Osteoblast (primary cell): ENCODE measurements at places on chromosomes 16 and 17. TPM values are rescaled to one million over a fixed set of nuclear protein-coding genes. Genes with fewer than 3 reads are reported as not detected.

- H3K27me3 ChIP-seq = no peaks in the 10 kb centered on the region
- H3K36me3 ChIP-seq = no peaks in the 10 kb centered on the region
- peak overlapping the region; percentile 84 for H3K27ac ChIP-seq
- H3K4me3 ChIP-seq = no peak overlapping the region
- peaks cover 58% of the 10 kb centered on the region for H3K4me1 ChIP-seq
Measured at GRCh38 chr17:44543905-44544523, 13.3 kb upstream of the FZD2 start.

DNA sequence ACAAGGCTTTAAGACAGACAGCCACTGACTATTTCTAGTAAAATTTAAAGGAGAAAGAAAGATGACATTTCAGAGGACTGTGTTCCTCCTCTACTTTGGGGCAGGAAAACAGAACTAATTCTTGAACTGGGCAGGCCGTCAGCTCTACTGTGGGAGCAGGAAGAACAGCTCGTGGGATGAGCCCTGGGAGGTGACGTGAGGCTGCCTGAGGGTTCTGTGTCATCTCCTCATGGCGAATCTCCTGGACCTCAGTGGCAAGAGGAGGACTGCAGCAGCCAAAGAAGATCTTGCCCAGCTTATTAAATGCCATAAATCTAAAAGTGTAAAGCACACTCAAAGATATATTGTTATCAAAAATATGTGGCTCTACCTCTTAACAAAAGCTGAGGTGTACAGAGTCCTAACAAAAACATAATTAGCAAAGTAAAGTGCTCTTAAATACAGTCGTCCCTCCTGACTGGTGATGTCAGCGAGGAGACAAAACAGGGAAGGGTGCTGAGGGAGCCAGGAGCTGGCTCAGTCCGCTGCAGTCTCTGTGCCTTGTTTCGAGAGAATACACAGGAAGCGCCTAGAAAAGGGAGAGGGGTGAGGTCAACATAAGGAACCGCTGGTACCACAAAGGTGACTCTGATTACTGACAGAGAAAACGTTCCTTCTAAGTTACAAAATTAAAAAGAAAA lies 58.0 kb downstream of the CREBBP start:
- H3K36me3 ChIP-seq = peaks cover 6% of the 10 kb centered on the region
- H3K4me3 ChIP-seq = no peak overlapping the region
- H3K4me1 ChIP-seq = peaks cover 63% of the 10 kb centered on the region
- peak; percentile 66 for DNase-seq

Gene ANKRD40CL
- 0.36 TPM in 1 of 2 replicates, not detected in the other for total RNA-seq

- H3K27ac ChIP-seq = peak overlapping the region; percentile 53
- H3K27me3 ChIP-seq = no peaks in the 10 kb centered on the region
- peaks cover 31% of the 10 kb centered on the region for H3K4me1 ChIP-seq
- H3K36me3 ChIP-seq = no peaks in the 10 kb centered on the region
Measured at GRCh38 chr16:81560979-81561657, 116.5 kb downstream of the CMIP start.

Gene PRSS22
- not detected in 2 replicates for total RNA-seq

DNA sequence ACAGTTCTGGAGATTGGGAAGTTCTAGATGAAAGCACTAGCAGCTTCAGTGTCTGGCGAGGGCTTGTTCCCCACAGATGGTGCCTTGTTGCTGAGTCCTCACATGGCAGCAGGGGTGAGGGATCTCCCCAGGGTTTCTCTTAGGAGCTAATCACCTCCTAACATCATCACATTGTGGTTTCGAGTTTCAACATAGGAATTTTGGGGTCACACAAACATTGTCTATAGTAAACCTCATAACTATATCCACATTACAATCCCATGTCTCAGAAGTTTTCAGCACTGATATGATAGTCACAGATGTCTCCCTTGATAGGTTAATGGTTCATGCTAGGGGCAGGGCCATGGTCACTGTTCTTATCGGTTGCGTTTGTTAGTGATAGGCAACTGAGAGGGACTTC lies 13.8 kb downstream of the CLUAP1 start:
- H3K4me3 ChIP-seq = no peak overlapping the region
- H3K27me3 ChIP-seq = no peaks in the 10 kb centered on the region
- peak overlapping the region; percentile 40 for H3K27ac ChIP-seq

Gene CTRB1
- not detected in 2 replicates for total RNA-seq

DNA sequence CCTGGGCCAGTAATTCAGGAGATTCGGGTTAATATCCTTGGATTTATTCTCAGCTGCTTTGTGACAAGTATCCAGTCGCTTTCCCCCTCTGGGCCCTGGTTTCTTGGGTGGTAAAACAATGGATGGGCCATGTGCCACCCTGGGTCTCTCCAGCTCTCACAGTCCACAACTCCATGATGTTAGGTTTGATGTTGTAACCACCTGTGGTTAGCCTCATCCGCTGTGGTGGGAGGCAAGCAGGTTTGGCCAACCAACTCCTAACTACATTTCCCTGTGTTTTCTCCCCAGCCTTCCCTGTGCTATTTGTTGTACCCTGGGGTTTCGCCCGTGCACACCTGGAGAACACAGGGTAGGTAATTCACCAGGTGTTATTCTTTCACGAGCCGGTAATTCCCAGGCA lies 35.1 kb downstream of the GLP2R start:
- H3K36me3 ChIP-seq = no peaks in the 10 kb centered on the region
- DNase-seq = no peak
- no peaks in the 10 kb centered on the region for H3K4me1 ChIP-seq

GRCh38 chr17:29905086-29905878 lies 24.7 kb downstream of the SSH2 start:
- H3K36me3 ChIP-seq = no peaks in the 10 kb centered on the region
- no peak overlapping the region for H3K4me3 ChIP-seq
- DNase-seq = no peak
- H3K27ac ChIP-seq = no peak overlapping the region
- no peaks in the 10 kb centered on the region for H3K27me3 ChIP-seq
- no peaks in the 10 kb centered on the region for H3K4me1 ChIP-seq

GRCh38 chr17:28018439-28019070 lies 23.9 kb upstream of the NLK start:
- H3K4me3 ChIP-seq = no peak overlapping the region
- peak; percentile 5 for DNase-seq
- H3K27ac ChIP-seq = no peak overlapping the region
- no peaks in the 10 kb centered on the region for H3K27me3 ChIP-seq
- H3K36me3 ChIP-seq = no peaks in the 10 kb centered on the region
- no peaks in the 10 kb centered on the region for H3K4me1 ChIP-seq

GRCh38 chr17:574061-574460 lies 140.6 kb downstream of the VPS53 start:
- peaks cover 8% of the 10 kb centered on the region for H3K36me3 ChIP-seq
- no peaks in the 10 kb centered on the region for H3K27me3 ChIP-seq
- no peak overlapping the region for H3K27ac ChIP-seq
- DNase-seq = peak; percentile 31

Gene CD300LB
- not detected in 2 replicates for total RNA-seq

Gene FBXL16
- not detected in 2 replicates for total RNA-seq

DNA sequence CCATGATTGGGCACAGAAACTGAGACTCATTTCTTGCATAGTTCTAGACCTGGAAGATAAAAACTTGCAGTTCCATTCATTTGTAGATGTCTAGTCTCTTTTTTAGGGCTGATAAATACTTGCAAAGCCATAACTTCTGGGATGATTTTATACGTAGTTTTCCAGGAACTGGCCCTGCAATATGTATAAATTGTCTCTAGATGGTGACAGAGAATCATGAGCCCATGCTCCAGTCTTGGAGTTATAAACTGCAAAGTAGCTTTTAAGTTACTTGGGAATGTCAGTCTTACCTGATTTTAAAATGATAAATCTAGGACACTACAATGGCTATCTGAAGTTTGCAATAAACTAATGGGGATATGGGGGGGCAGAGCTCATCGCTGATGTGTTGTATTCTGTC lies 3.0 kb upstream of the ADAMTS18 start:
- peaks cover 46% of the 10 kb centered on the region for H3K27me3 ChIP-seq
- H3K27ac ChIP-seq = no peak overlapping the region
- no peak for DNase-seq

GRCh38 chr17:22265807-22266206 lies 573.5 kb downstream of the KCNJ18 start:
- DNase-seq = no peak
- no peak overlapping the region for H3K27ac ChIP-seq
- no peaks in the 10 kb centered on the region for H3K27me3 ChIP-seq
- H3K4me1 ChIP-seq = no peaks in the 10 kb centered on the region
- H3K4me3 ChIP-seq = no peak overlapping the region

DNA sequence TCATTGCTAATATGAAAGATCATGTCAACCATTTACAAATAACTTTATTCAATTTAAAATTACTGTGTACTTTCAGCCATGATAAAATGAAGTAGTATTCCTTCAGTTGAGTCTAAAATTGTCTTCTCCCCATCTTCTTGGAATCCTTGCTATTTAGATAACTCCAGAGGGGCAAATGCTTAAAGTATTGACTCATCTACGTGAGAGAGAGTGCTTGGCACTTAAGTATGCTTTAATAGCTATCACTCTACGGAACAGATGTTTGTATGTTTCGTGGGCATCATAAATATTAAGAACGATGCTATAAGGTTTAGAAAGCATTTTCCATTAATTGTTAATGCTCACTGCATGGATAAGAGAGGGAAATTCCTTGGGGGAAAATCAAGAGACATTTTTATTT lies 69.3 kb upstream of the MED13 start:
- DNase-seq = no peak
- no peak overlapping the region for H3K27ac ChIP-seq
- H3K27me3 ChIP-seq = peaks cover 18% of the 10 kb centered on the region
- H3K4me1 ChIP-seq = no peaks in the 10 kb centered on the region
- H3K4me3 ChIP-seq = no peak overlapping the region
- H3K36me3 ChIP-seq = no peaks in the 10 kb centered on the region

Gene KRT9
- total RNA-seq = not detected in 2 replicates

- H3K4me3 ChIP-seq = no peak overlapping the region
- H3K27me3 ChIP-seq = peaks cover 10% of the 10 kb centered on the region
- no peaks in the 10 kb centered on the region for H3K4me1 ChIP-seq
- no peak overlapping the region for H3K27ac ChIP-seq
- no peak for DNase-seq
Measured at GRCh38 chr17:79162012-79162963, 87.7 kb downstream of the ENGASE start.

DNA sequence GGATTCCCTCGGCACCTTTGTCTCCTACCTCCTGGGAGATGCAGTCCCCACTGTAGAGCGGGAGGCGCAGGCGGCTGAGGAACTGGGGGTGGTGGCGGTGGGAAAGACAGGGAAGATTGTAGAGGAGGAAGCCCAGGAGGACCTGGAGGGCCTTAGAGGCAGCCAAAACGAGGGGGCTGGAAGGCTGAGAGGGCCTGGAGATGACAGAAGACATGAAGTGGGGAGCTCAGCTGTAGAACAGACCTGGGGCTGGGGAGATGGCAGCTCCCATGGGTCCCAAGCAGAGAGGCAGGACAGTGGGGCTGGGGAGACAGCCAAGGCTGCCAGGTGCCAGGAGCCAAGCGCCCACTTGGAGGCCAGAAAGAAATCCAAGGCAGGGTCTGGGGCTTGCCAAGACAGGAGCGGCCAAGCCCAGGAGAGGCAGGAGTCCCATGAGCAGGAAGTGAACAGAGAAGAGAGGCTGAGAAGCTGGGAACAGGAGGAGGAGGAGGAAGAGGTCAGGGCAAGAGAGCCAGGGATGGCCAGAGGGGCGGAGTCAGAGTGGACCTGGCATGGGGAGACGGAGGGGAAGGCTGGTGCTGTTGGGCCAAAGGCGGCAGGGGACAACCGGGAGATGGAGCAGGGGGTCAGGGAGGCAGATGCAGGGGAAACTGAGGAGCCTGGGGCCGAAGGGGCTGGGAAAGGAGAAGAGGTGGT lies 803 bp downstream of the APOBR start:
- H3K4me1 ChIP-seq = peaks cover 8% of the 10 kb centered on the region
- H3K27ac ChIP-seq = no peak overlapping the region
- no peaks in the 10 kb centered on the region for H3K36me3 ChIP-seq
- peak; percentile 74 for DNase-seq
- H3K27me3 ChIP-seq = no peaks in the 10 kb centered on the region

- peak overlapping the region; percentile 85 for H3K27ac ChIP-seq
- H3K27me3 ChIP-seq = no peaks in the 10 kb centered on the region
- peak; percentile 89 for DNase-seq
- H3K36me3 ChIP-seq = peaks cover 92% of the 10 kb centered on the region
- H3K4me3 ChIP-seq = no peak overlapping the region
Measured at GRCh38 chr17:41894791-41895331, 23.9 kb downstream of the ACLY start.

DNA sequence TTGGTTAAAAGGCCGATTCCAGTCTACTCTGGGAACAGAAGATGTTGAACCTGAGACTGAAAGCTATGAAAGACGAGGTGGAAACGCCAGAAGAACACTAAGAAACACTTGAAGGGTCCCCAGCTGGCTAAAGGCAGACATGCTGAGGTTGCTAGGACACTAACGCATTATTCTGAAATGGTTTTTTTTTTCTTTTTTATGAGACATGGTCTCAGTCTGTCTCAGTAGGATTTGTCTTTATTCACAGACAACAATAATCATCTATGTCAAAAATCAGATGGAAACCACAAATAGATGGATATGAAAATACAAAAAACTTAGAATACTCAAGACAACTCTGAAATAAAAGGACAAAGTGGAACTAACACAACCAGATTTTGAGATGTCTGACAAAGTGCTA lies 35.0 kb upstream of the RASD1 start:
- H3K36me3 ChIP-seq = no peaks in the 10 kb centered on the region
- H3K27ac ChIP-seq = no peak overlapping the region
- H3K4me1 ChIP-seq = peaks cover 7% of the 10 kb centered on the region
- DNase-seq = no peak
- no peak overlapping the region for H3K4me3 ChIP-seq
- H3K27me3 ChIP-seq = no peaks in the 10 kb centered on the region

DNA sequence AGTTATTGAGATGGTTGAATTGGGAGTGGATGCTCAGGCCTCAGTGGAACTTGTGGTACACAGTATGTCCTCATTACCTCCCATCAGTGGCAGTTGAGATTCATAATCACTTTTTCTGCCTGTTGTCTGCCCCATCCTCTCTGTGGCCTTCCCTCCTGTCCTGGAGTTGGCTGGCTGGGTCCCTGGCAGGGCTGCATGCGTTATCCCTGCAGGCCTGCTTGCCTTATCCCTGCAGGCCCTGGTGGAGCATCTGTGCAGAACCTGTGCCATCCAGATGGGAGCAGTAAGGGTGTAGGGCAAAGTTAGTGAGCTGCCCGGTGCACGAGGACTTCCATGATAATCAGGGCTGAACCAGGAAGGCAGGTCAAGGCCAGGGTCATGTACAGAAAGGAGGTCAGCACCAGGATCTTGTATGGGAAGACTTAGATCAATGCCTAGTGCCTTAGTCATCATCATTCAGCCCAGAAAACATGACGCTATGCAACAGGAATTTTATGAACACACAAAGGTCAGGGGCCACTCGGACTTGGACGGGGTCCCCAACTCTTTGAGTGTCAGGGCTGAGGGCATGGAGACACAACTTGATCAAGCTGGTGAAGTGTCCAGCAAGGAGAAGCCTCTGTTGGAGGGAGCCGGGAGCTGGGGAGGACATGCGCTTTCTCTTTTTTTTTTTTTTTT lies 47.2 kb downstream of the ABCC1 start:
- H3K4me3 ChIP-seq = peak overlapping the region; percentile 35
- H3K27me3 ChIP-seq = no peaks in the 10 kb centered on the region
- DNase-seq = peak; percentile 80
